ENCODE measurements at places on chromosomes 1 and 21.

GRCh38 chr1:241640149-241640866, at the start of the genes CHML and OPN3:
Gene CHML, minus strand, starts transcription at chr1:241640369. Its CDS starts 4,603 bp downstream, at chr1:241635766.
Gene OPN3, minus strand, starts transcription at chr1:241640369. Its CDS starts 115 bp downstream, at chr1:241640254.
- peak; percentile 80 for DNase-seq

- DNase-seq = no peak
These were observed 32.2 kb upstream of the ZC3H12A start for GRCh38 chr1:37442139-37442538.

- peak; percentile 55 for DNase-seq
These were observed 4.2 kb upstream of the KLHDC8A start for GRCh38 chr1:205360891-205361290.

GRCh38 chr1:193285641-193286040, 99.2 kb upstream of the B3GALT2 start:
- DNase-seq = no peak

DNA sequence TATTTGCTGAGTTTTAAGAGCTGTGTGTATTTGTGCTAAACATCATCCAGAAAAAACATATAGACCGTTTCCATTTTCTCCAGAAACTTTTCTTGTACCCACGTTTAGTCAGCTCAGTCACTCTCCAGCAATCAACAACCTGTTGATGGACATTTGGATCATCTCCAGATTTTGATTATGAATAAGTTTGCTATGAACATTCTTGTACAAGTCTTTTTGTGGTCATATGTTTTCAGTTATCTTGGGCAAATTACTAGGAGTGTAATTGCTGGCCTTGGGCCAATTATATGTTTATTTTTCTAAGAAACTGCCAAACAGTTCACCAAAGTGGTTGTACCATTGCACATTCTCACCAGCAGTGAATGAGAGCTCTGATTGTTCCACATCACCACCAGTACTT, 221.8 kb downstream of the CENPF start:
- no peak for DNase-seq

DNA sequence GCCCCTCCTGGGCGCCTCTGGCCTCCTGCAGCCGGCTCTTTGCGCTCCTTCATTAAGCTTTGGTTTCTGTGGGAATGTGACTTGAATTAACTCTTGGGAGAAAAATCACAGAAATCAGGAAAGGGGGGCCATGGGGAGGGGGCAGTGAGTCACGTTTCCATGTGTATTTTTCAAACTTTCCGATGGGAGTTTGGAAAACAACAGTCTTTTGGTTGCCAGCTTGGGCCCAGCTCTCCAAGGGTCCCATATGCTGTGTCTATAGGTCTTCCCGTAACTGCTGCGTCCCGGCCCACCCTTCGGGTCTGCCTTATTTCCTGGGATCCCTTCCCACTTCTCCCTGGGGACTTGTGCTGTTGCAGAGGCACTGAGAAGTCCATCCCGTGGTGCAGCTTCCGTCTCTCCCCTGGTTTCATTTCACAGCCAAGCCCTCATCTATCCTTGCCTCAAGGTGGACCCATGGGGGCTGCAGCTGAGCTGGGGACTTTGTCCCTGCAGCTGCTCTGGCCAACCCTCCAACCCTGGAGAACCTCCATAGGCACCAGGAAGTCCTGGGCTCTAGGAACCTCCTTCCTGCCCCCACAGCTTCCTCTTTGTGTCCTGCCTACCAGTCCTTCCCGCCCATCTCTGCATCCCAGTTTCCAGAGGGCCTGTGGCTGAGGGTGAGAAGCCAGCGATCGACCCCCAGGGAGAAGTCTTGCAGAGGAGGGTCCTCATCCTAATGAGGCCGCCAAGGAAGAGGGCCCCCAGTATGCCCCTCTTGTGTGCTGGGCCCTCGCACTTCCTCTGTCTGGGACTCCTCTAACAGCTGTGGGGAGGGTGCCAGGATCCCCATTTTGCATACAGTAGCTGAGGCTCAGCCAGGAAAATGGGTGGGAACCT, 11.6 kb upstream of the LMNA start:
- DNase-seq = no peak

DNA sequence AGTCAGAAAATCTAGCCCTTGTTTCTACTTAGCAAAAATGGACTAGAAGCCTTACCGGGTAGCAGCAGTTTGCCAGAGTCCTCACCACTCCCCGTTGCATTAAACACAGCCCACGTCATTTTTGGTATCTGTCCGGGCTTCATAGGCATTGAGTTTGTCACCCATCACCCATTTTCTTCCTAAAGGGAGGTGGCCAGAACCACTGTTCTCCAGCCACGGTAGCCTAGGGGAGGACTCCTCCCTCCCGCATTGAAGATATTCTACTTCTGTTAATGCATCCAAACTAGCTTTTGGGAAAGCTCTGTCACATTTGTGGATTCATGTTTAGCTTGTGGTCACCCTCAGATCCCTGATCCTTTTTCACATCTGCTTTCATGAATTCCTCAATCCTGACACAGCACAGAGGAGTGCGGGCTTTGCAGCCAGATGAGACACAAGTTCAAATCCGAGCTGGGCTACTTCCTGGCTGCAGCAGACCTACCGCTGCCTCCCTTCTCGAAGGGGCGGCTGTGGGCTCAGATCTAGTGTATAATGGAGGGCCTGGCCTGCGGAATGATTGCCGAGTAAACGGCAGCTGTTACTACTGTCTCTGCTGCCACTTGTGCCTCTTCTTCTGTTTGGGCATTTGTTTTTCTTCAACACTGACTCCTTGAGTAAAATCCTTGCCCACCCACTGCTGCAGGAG, 63.2 kb upstream of the EFHD2 start:
- no peak for DNase-seq

GRCh38 chr1:22600071-22600816, 36.2 kb upstream of the C1QA start:
- DNase-seq = peak; percentile 42

- DNase-seq = no peak
These were observed 10.0 kb upstream of the C4BPB start for GRCh38 chr1:207078578-207079132.

- no peak for DNase-seq
These were observed 337.7 kb downstream of the SIPA1L2 start for GRCh38 chr1:232292239-232292638.

- DNase-seq = peak; percentile 72
These were observed 1.4 kb downstream of the RAVER2 start for GRCh38 chr1:64745986-64746940.

DNA sequence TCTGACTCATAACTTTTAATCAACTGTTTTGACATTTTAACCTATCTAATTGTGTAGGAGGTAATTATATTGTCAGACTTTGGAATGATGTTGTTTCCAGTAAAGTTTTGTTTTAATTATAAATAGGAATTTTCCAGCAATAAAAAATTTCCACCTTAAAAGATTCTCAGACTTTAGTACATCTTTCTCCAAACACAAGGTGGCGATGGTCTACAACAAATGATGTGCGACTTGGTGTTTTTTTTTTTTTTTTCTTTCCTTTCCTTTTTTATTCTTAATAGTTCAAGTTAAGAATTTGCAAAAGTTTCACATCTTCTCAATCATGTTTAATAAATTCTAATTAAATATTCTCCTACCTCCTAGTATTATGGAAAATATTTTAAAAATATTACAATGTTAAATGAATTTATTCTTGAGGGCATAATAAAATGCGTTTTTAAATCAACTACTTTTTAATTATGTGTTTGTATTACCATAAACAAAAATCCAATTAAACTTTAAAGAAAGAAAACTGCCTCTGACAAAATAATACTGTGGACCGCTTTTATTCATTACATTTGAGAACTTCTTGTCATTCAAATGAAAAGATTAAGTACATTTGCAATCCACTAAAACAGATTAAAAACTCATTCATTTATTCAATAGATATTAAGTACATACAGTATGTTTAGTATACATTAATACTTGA, 4.4 kb upstream of the ADAMTS1 start:
- DNase-seq = peak; percentile 79

DNA sequence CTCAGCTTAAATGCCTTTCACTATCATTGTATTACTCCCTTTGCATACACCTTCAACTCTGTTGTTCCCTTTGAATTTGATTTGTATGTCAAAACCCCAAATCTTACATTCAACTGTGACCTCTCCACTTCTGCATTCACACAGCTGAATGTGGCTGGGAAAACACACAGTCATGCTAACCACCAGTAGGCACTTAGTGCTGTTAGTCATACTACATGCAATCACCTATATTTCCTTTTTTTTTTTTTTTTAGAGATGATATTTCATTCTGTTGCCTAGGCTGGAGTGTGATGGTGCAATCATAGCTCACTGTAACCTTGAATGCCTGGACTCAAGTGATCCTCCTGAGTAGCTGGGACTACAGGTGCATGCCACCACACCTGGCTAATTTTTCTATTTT, 16.2 kb downstream of the BTBD8 start:
- DNase-seq = no peak

DNA sequence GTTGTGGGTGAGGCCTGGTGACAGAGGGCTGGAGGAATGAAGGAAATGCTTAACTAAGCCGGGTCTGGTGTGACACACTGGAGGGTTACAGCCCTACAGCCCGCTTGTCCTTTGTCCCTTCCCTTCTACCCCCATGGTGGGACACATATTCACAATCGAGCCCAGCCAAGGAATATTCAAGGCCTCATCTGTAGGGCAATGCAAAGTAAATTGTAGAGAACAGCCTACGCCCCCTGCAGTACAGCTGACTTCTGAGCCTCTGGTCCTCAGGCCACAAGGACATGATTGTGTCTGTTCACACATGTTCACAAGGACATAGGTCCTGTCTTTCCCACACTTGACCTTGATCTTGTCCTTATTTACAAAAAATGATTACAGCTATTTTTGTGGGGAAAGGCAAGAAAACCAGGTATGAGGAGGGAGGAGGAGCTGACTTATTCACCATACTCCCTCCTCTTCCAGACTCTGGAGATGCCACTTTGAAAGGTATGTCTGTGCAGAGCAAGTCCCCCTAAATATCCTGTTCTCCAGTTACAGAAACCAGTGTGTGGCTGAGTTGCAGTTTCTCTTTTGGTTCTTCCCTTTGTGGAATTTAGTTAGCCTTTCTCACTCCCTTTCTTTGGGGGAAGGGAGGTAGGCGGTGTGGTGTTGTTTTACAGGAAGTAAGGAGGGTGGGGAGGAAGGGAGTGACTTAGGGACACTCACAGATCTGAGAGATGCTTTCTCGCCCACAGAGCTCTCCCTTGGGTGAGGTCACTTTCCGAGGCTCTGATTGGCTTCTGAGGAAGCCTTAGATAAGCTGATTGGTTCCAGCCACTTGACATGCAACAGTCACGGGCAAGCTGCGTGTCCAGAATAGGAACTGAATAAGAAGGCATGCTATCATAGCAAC, 14.6 kb downstream of the POLR3GL start:
- peak; percentile 99 for DNase-seq

GRCh38 chr1:172376431-172376830, 44.1 kb upstream of the C1orf105 start:
- DNase-seq = no peak

- DNase-seq = no peak
These were observed 58.5 kb downstream of the MAP10 start for GRCh38 chr1:232863544-232864275.

DNA sequence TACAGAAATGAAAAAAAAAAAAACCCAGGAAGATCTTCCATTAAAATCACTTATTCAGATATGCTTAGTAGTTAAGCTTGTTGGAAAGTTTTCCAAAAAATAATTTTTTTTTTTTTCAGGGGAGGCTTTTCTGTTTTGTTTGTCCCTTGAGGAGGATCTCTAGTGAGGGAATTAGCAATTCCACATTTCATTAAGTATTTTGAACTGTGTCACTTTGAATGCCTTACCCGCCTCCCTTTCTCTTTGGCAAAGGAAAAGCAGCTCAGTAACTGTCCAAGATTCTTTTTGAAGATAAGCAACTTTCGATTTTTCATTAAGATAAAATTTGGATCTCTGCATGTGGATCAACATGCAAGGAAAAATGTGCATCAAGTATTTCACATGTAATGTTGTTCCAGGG, 1.8 kb downstream of the NTNG1 start:
- DNase-seq = no peak

- DNase-seq = peak; percentile 52
These were observed 47.5 kb downstream of the HSF2BP start for GRCh38 chr21:43611598-43612369.

- DNase-seq = peak; percentile 94
These were observed 214.5 kb upstream of the CAMK1G start for GRCh38 chr1:209368864-209369598.

- DNase-seq = no peak
These were observed 48.9 kb upstream of the SLC2A1 start for GRCh38 chr1:43007377-43008114.

DNA sequence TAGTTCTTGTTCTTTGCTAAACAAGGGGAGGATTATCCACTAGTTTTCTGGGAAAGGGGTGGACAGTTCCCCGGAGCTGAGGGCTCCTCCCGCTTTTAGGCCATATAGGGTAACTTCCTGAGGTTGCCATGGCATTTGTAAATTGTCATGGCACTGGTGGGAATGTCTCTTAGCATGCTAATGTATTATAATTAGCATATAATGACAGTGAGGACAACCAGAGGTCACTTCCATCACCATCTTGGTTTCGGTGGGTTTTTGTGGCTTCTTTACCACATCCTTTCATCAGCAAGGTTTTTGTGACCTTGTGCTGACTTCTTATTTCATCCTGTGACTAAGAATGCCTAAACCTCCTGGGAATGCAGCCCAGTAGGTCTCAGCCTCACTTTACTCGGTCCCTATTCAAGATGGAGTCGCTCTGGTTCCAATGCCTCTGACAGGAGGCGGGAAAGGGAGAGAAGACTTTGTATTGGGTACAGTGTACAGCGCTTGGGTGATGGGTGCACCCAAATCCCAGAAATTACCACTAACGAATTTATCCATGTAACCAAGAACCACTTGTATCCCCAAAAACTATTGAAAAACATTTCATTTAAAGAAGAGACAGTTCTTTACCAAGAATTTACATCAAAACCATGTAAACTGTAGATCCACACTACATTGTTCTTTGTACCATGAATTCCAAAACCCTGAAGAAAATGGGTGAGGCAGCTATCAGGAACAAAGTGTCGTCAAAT, 8.7 kb upstream of the SLC2A5 start:
- no peak for DNase-seq

DNA sequence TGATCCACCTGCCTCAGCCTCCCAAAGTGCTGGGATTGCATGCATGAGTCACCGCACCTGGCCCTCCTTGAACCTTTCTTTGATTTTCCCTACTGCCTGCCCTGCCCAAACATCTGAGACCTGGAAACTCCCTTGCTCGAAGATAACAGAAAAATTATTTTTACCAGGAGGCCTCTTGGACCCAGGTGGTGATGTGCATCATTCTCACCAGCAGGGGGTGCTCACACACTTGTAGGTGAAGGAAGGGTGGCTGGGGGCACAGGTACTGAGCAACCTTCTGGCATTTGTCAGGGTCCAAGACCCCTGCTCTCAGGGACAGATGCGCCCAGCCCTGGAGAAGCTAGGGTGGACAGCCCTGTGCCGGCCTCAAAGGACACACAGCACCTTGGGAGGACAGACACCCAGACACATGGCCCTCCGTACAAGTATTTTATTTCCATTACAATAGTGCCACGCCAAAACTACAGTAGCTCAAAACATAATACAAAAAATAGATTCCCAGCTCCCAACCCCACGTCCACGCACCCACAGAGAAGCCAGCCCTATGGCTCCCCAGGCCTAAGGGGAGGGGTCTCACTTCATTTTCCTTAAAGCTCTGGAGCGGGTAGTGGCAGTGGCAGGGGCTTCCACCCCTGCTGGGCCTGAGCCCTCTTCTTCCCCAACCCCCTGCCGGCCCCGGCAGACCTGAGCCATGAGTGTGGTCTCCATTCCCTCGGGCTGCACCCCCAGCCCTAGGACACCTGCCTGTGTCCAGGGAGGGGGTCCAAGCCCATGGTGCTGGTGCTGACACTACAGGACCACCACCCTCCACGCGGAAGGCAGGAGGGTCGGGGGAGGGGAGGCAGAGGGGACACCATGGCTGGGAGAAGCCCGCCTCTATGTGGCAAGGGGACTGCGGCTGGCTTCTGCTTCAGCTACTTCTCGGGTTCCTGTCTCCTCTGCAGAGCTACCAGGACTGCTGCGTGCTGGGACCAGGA, 40.4 kb upstream of the EIF4G3 start:
- DNase-seq = peak; percentile 36

GRCh38 chr1:201397675-201398074, 1.4 kb downstream of the LAD1 start:
- no peak for DNase-seq
